GM20000 (cell line): ENCODE measurements at places on chromosomes 12 and 14.

DNA sequence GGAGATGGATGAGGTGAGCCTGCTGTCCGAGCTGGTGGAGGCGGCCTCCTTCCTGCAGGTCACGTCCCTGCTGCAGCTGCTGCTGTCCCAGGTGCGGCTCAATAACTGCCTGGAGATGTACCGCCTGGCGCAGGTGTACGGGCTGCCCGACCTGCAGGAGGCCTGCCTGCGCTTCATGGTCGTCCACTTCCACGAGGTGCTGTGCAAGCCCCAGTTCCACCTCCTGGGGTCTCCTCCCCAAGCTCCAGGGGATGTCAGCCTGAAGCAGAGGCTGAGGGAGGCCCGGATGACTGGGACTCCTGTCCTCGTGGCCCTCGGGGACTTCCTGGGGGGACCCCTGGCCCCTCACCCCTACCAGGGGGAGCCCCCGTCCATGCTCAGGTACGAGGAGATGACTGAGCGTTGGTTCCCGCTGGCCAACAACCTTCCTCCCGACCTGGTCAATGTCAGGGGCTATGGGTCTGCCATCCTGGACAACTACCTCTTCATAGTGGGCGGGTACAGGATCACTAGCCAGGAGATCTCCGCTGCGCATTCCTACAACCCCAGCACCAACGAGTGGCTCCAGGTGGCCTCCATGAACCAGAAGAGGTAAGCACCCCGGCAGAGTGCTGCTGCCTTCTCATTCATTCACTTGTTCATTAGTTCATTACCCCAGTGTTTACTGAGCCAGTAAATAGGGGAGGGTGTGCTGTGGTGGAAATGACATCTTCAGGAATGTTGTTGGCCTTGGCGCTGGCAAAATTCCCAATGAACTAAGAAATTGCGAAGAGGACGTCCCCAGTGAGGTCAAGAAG is 774 bp upstream of the MANSC4 start:
- no peak for DNase-seq

DNA sequence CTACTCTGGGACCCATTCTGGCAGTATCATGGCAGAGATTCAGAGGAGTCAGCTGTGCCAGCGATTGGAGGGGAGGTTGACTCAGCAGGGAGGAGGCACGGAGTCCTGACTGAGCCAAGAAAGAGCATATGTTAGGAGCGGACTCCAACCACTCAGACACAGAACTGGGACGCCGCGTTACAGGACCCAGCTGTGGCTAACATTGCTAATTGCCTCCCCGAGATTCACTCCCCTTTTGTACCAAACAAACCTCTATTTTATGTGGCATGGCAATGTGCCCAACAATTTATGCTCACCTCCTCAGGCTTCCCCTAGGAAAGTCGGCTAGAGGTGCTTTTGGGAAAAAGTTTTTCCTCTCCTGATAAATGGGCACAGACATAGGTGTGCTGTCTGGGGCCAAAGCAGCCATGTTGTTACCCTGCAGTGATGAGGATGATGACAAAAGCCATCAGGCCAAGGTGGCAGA is 15.2 kb upstream of the CLIP1 start:
- no peak for DNase-seq

DNA sequence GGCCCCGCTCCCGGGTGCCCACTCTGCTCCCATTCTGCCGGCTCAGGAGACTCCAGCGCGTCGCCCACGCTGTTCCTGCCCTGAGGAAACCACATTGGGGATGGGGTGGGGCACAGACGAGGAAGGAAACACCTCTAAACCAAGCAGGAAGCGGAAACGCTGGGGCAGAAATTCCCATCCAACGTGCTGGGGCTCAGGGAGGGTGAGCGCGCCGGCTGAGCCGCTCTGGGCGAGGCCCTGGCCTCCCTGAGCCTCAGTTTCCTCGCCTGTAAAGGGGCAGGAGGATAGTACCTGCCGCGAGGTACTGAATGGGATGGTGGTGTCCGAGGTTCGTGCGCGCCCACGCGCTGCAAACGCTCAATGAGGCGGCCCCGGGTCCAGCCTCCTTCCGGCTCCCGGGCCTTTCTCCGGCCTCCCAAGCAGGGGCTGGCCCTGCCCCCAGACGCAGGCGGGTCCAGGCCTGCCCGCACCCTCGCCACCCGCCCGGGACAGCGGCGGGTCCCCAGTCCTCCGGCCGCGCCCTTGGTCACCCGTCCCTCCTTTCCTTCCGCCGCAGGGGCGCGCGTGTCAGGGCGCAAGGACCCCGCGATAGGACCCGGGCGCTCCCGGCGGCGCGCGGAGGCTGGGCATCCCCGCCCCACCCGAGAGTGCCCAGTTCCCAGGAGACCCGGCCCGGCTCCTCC is 673 bp downstream of the BEGAIN start:
- DNase-seq, result no peak

- no peak for DNase-seq
Measured at GRCh38 chr12:50120953-50121352, 8.9 kb downstream of the COX14 start.

GRCh38 chr12:70330158-70330557 is 35.9 kb upstream of the KCNMB4 start:
- DNase-seq, result no peak

GRCh38 chr12:46371718-46372543 is 642 bp downstream of the SLC38A2 start:
- peak; percentile 67 for DNase-seq

GRCh38 chr14:67010602-67011001 is 178.6 kb upstream of the GARIN2 start:
- DNase-seq, result no peak

DNA sequence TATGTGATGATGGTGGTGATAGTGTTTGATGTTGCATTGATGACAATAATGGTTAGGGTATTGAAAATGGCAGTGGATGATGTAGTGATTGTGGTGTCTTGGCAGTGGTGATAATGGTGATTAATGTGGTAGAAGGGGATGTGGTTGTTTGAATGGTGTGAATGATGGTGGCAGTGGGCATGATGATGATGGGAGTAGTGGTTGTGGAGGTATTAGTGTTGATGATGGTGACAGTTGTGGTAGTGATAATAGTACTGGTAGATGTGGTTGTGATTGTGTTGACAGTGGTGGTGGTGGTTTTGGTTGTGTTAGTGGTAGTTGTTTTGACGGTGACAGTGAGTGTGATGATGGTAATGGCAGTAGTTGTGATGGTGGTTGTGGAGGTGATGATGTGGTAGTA is 1049.0 kb downstream of the VRK1 start:
- DNase-seq, result no peak

DNA sequence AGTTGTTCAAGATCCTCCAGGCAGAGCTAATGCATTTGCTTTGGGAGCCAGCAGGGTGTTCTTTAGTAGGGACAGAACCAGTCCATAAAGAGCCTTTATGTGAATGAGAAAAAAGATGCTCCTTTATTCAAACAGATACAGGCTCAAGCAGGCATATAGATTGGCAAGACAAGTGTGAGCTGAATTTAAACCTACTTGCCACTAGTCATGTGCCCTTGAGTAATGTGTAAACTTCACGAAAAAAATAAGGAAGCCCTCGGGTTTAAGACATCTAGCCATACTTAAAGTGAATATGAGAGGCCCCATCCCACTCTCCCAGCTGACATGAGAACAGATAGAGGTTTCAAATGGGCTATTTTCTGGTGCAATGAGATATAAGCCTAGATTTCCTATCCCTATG is 43.1 kb upstream of the STRAP start:
- DNase-seq, result no peak

GRCh38 chr14:99316281-99317163 is 44.5 kb upstream of the BCL11B start:
- no peak for DNase-seq

DNA sequence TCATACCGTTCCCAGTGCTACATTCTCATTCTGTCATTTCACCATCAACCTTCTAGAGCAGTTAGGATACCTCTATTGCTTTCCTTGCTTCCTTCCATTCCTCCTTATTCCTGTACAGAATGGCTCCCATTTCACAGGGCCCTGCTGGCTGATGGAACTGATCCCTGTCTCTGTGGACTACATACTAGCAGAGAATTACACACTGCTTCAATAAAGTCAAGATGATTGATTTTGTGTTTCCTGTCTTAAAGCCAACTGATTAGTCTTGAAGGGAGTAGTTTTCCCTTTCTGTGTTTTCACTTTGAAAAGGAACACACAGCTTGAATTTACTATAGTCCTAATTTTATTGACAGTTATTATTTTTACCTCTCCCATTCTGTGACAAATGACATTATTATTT is 130.1 kb downstream of the ST8SIA1 start:
- DNase-seq, result no peak

DNA sequence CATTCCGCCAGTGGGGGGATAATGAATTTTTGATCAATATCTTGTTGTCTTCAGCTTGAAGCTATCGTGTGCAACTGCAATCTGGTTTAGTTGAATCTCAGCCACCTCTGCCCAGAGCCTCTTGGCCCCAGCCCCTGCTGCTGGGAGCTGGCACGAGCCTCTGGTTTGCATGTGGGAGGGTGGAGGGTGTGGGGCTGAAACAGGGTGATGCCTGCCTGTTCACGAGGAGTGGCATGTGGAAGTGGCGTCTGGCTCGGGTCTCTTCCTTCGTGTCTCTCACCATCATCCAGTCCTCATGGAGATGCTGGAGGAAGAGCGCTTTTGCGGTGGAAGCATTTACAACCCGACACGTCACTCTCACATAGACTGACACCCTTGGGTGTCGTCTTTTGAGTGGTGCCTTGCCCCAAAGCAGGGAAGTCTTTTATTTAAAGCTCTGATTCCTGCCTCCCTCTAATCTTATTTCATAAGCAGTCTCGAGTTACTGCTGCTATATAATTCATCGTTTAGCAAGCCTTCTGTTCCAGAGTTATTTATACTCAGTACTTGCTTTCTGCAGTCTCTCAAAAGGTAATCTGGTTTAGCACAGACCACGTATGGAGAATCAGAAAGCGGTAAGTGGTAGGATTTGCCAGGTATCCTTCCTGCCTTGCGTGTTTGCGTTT is 64.5 kb downstream of the AACS start:
- DNase-seq, result no peak

DNA sequence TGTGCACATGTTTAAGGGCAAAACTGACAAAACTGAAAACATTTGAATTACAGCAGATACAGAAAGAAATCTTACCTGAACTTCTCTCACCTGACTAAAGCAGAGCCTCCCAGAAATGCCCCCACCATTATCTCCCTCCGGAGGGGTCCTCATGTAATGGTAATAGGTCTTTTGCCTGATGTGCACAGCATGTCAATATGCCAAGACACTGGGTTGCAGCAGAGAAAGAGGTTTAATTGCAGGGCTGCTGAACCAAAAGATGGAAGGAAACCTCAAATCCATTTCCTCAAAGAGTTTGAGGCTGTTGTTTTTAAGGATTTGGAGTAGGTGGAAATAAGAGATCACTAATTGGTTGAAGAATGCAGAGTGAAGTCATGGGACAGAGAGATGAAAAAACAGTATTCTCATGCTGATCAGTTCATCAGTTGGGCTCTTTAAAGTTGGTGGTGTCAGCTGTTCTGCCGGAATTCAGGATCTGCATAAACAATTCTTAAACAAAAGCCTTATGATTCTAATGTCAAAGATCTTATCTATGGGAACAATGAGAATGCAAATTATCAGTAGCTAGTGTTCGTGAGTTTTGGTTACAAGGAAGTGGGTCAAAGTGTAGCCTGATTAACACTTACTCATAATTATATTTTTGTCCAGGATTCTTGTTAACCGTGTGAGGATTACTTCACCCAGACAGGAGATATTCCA is 18.2 kb downstream of the ANG start:
- DNase-seq, result no peak

GRCh38 chr14:96249029-96249428 is 7.0 kb upstream of the BDKRB1 start:
- DNase-seq, result no peak

- DNase-seq, result no peak
Measured at GRCh38 chr12:50066402-50066801, 9.0 kb downstream of the ASIC1 start.

DNA sequence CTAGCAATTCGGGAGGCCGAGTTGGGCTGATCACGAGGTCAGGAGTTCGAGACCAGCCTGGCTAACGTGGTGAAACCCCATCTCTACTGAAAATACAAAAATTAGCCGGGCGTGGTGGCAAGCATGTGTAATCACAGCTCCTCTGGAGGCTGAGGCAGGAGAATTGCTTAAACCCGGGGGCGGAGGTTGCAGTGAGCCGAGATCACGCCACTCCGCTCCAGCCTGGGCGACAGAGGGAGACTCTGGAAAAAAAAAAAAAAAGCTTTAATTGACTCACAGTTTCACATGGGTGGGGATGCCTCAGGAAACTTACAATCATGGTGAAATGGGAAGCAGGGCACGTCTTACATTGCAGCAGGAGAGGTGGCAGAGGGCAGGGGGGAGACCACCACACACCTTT is 30.6 kb upstream of the SLC2A3 start:
- DNase-seq, result no peak

DNA sequence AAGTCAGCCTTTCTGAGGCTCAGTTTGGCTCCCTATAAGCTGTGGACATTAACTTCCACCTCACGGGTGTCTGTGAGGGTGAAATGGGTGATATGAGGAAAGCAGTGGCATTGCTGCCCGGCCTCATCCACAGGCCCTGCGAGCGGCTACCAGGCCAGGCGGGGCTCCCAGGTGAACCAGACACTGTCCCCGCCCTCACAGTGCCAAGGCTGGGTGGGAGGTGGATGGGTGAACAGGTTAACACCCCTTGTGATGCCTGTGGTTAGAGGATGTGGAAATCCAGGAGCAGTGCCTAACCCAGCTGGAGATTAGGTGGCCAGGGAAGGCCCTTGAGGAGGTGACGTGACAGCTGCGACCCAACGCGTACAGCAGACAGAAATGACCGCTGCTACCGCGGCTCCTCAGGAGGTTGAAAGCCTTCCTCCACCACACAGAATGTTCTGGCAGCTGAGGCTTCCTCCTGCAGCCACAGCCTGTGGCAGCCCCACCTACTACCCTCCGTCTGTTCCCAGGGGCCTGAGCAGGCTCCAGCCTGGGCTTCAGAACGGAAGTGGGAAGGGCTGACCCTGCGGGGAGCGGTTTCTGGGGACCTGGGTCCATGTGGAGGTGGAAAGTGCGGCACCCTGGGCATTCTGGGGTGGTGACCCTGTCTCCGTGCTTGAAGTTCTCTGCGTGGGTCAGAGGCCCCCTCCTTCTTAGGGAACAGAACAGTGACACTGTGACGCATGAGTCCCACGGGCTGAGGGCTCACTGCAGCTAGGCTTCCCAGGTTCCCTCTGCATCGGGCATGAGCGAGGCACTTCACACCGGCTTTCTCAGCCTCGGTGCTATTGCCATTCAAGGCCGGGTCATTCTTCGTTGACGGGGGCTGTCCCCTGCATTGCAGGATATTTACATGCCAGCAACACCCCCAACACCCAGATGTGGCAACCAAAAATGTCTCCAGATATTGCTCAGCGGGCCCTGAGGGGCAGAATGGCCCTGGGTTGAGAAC is 9.7 kb downstream of the MMAB start:
- DNase-seq, result no peak

DNA sequence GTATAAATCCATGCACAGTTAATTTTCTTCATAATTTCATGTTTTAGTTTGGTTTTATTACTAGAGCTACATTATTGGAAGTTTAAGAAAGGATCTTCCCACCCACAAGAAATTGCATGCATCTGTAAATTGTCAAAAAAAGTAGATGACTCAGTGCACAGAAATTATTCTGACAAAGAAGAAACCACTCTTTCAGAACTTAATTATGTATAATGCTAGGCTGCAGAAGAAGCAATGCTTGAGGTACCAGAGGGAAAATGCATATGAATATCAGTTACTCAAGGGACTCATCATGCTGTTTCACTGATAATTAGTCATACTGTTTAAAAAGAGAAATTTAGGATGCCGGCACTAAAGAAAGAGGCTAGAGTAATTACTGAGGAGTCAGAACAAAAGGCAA is 147.0 kb downstream of the SLC16A7 start:
- DNase-seq, result no peak
